ENCODE measurements at places on chromosomes 13 and 19. TPM values are rescaled to one million over a fixed set of nuclear protein-coding genes. Genes with fewer than 3 reads are reported as not detected.
A peak's percentile ranks its signal among the peaks of the same experiment; 100 is the strongest.

DNA sequence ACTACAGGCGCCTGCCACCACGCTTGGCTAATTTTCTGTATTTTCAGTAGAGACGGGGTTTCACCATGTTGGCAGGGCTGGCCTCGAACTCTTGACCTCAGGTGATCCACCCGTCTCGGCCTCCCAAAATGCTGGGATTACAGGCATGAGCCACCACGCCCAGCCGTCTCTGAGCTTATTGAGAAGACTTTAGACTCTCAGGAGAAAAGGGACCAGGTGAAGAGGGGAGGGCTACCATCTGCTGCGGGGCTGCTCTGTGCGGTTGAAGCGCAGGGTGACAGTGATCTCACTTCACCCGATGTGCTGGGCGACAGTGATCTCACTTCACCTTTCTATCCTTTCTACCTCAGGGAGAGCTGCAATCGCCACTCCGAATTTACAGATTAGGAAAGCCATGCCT, 25.3 kb downstream of the PDCD5 start:
- no peaks in the 10 kb centered on the region for H3K27me3 ChIP-seq
- H3K4me1 ChIP-seq: no peaks in the 10 kb centered on the region
- H3K27ac ChIP-seq: no peak overlapping the region
- H3K36me3 ChIP-seq: peaks cover 12% of the 10 kb centered on the region
- no peak overlapping the region for H3K4me3 ChIP-seq

- no peak overlapping the region for H3K27ac ChIP-seq
- H3K4me1 ChIP-seq: no peaks in the 10 kb centered on the region
- H3K27me3 ChIP-seq: no peaks in the 10 kb centered on the region
Measured at GRCh38 chr13:66296875-66297274, 933.3 kb downstream of the PCDH9 start.

- H3K27ac ChIP-seq: no peak overlapping the region
- peaks cover 5% of the 10 kb centered on the region for H3K36me3 ChIP-seq
- peaks cover 6% of the 10 kb centered on the region for H3K4me1 ChIP-seq
- no peak overlapping the region for H3K4me3 ChIP-seq
Measured at GRCh38 chr19:6273701-6274601, 5.8 kb downstream of the MLLT1 start.

GRCh38 chr13:113034451-113035212, 65.6 kb downstream of the MCF2L start:
- H3K4me1 ChIP-seq: no peaks in the 10 kb centered on the region
- no peaks in the 10 kb centered on the region for H3K36me3 ChIP-seq
- H3K27ac ChIP-seq: no peak overlapping the region
- no peak overlapping the region for H3K4me3 ChIP-seq

The IL12RB1 gene
- 19.6 TPM for total RNA-seq

GRCh38 chr19:47628078-47628771, 19.3 kb downstream of the BICRA start:
- DNase-seq: no peak
- no peak overlapping the region for H3K27ac ChIP-seq
- H3K27me3 ChIP-seq: no peaks in the 10 kb centered on the region
- no peak overlapping the region for H3K4me3 ChIP-seq
- no peaks in the 10 kb centered on the region for H3K4me1 ChIP-seq
- no peaks in the 10 kb centered on the region for H3K36me3 ChIP-seq

- H3K36me3 ChIP-seq: no peaks in the 10 kb centered on the region
- H3K27ac ChIP-seq: no peak overlapping the region
- no peaks in the 10 kb centered on the region for H3K27me3 ChIP-seq
Measured at GRCh38 chr13:38213314-38213713, 136.3 kb upstream of the UFM1 start.

The CCDC124 gene
- 195 TPM for total RNA-seq

DNA sequence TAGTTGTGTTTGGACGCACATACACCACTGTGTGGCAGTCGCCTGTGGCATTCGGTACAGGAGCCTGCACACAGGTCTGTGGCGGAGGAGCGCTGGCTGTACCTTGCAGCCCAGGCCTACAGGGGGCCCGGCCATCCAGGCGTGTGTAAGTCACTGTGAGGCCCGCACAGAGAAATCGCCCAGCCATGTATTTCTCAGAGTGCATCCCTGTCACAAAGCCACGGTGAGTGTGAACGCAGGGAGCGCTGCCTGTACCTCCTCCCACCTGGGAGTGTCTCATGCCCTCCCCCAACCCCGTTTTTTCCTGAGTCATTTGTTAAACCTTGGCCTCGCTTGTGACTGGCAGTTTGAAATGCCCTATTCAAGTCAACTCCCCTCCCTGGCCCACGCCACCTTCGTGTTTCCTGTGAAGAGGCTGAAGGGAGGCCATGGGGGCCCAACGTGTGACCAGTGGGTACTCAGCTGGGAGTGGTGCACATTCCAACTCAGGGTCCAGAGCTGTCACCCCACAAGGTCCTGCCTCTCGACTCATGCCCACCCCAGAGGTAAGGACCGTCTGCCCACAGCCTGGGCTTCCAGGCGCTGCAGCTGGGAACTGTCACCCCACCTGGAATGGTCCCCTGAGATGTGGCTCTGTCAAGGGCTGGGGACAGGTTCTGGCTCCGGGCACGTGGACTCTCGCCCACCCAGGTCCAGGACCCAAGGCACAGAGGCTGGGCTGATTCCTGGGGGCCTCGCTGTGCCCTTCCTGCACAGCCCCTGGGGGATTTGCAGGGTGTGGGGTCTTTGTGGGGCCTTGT, 11.6 kb upstream of the RASA3 start:
- no peak for DNase-seq
- peaks cover 90% of the 10 kb centered on the region for H3K4me1 ChIP-seq
- H3K4me3 ChIP-seq: peak overlapping the region; percentile 39
- H3K27ac ChIP-seq: peak overlapping the region; percentile 63

The PCSK4 gene
- total RNA-seq: 1.0 TPM

DNA sequence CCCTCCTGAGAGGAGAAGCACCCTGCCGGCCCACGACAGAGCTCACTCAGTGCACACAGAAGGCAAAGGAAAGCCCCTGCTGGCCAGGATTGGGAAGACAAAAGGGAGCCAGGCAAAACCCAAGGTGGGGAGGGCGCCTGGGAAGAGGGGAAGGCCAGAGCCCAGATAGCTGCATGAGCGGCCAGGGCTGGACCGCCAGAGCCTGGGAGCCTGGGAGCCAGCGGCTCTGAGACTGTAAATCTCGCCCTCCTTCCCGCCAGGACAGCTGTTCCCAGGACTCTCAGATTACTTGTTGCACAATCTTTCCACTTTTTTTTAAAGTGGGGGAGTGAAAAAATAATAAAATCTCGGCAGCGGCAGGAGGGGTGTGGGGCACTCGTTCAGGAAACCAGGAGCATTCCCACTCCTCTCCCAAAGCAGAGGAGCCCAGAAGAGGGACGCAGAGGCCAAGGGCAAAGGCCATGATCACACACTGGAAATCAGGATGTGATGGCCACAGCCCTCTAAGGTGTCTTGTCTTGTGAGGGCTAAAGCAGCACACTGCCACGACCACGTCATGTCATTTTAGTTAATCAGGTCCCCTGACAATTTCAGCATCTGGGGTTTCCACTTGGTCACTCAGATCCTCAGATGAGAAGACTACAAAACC, 19.6 kb upstream of the EPHX3 start:
- no peak for DNase-seq
- no peak overlapping the region for H3K27ac ChIP-seq
- no peak overlapping the region for H3K4me3 ChIP-seq
- peaks cover 78% of the 10 kb centered on the region for H3K36me3 ChIP-seq
- no peaks in the 10 kb centered on the region for H3K4me1 ChIP-seq

DNA sequence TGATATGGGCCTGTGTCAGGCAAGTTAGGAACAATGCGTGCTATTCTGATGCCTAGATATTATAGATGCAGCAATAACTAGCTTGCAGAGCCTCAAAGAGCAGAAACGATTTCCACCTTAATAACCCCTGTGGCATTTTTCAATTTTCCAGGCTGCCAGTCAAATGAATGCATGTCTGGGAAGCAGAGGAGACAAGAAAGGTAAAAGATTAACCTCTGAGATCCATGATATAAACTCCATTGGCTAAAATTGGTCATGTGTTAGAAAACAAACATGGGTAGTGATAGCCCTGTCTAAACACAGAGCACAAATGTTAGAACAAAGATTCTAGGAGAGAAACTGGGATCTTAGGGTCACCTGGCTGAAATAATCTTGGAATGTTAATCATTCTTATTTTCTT, 811.1 kb downstream of the DIAPH3 start:
- no peaks in the 10 kb centered on the region for H3K27me3 ChIP-seq
- no peak overlapping the region for H3K4me3 ChIP-seq
- no peaks in the 10 kb centered on the region for H3K36me3 ChIP-seq

GRCh38 chr19:49567861-49568441, 12.4 kb downstream of the NOSIP start:
- peak overlapping the region; percentile 12 for H3K27ac ChIP-seq
- peak; percentile 96 for DNase-seq
- no peaks in the 10 kb centered on the region for H3K36me3 ChIP-seq
- no peaks in the 10 kb centered on the region for H3K27me3 ChIP-seq

DNA sequence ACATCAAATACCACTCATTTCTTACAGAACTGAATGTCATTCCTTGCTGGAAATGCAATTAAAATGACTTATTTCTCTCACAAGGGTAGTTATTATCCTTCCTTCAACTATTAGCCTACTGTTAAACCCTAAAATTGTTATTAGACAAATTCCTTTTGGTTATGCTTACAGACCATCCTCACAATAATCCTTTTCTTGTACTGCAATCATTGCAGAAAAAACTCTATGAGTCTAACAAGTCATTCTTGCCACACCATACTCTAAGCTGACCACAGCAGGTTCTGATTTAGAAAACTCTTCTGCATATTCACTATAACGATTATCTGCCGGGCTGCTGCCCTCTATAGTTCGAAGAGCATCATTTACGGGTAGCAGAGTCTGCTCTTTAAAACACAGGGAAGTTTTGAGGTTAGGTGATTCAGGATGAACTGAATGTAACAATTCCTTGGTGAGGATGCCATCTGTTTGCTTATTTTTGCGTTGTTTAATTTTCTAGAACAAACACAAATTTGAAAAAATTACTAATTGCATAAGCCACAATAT, 38.2 kb downstream of the MTMR6 start:
- peaks cover 7% of the 10 kb centered on the region for H3K36me3 ChIP-seq
- H3K27ac ChIP-seq: no peak overlapping the region
- DNase-seq: no peak
- H3K4me3 ChIP-seq: no peak overlapping the region

DNA sequence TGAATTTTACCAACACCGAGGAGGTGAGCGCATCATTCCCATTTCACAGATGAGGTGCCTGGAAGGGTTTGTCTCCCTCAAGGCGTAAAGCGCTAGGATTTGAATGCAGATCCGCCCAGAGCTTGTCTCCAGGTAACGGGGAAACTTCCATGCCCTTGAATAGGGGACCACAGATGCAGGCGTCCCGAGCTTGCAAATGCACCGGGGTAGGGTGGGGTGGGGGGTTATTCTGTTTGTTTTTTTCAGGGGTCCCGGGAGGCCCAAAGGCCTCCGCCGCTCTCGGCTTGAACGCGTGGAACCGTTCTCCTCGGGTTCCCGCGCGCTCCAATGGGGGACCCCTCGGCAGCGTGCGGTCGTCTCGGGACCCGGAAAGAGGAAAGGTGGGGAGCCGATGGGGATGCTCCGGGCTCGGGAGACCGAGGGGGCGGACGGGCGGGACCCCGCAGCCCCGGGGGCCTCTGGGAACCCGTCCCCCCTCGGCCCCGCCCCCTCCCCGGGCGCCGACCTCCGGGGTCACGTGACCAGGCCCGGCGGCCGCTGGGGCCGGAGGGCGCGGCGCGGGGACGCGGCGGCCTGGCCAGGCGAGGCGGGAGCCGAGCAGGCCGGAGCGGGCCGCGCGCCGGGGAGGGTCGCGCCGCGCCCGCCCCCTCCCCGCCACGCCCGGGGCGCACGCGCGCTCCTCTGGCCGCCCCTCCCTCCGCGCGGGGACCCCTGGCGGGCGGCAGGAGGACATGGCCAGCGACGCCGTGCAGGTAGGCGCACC, at the start of gene PKN1:
TSS of gene PKN1 (plus strand) at position 516 of the 763 bp plus-strand sequence. CDS start at position 732, 216 bp downstream.
- peak within 1 kb of the TSS; percentile 59 for H3K4me3 ChIP-seq
- H3K27me3 ChIP-seq: no peaks in the 10 kb centered on the region
- DNase-seq: no peak
- H3K36me3 ChIP-seq: no peaks in the 10 kb centered on the region
- H3K27ac ChIP-seq: peak within 1 kb of the TSS; percentile 74
- H3K4me1 ChIP-seq: peaks cover 35% of the 10 kb centered on the region
